ENCODE measurements at places on chromosomes 1 and 21.
A peak's percentile ranks its signal among the peaks of the same experiment; 100 is the strongest.

DNA sequence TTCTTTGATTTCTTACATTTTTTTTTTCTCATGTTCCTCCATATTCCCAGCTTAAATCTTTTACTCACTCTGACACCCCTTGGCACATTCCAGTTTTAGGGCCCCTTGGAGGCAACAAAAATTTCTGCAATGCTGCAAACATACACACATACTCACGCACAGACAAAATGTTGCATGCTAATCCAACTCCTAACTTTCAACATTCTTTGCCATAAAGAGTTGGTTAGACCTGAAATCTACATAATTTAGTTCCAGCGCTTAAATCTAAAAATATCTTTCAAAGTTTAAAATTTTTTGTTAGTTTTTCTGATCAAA, 103.9 kb downstream of the PTPN14 start:
- DNase-seq, result no peak

GRCh38 chr1:18351735-18352134, 129.0 kb upstream of the KLHDC7A start:
- no peak for DNase-seq

DNA sequence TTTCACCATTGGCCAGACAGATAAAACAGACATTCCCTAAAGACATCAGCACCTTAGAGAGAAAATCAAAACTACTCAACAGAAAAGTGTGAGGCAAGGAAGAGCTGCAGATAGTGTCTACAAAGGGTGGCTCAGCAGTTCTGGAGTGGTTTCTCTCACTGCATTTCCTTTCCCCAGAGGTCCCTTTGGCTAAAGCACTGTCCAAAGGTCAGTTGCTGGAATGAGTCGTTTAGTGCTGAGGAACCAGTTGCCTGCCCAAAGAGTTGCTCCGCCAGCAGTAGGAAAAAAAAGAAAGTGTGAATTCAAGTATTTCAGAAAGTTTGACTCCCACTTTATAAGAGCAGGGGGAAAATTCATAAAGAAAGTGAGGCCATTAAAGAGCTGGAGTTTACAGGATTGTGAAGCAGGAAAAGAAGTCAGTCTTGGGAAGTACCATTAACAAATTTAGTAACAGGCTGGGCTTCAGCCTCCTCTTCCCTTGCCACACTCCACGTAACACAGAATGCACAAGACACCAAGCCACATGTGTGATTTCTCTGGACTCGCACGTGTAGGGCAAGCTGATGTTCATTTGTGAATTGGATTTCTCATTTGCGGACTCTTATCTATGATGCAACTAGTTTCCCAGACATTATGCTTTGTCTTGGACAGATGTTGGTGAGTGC, 122.2 kb downstream of the RUNX1 start:
- no peak for DNase-seq

GRCh38 chr1:240820816-240821215, 208.9 kb upstream of the GREM2 start:
- DNase-seq, result no peak

DNA sequence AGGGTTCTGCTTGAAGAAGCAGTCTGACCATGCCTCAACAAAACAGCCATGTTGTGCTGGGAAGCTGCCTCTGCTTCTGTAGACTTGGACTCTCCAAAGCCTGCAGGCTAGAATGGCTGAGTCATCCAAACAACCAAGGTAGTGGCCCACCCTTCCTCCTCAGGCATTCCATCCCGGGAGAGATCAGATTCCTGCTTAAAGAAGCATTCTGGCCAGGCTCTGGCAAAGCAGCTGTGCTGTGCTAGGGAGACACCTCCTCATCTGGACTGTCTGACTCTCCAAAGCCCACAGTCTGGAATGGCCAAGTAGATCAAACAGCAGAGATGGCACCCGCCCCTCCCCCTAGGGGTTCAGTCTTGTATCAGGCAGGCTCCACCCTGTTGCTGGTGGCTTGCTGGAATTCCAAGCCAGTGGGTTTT, 38.3 kb upstream of the F3 start:
- peak; percentile 22 for DNase-seq

DNA sequence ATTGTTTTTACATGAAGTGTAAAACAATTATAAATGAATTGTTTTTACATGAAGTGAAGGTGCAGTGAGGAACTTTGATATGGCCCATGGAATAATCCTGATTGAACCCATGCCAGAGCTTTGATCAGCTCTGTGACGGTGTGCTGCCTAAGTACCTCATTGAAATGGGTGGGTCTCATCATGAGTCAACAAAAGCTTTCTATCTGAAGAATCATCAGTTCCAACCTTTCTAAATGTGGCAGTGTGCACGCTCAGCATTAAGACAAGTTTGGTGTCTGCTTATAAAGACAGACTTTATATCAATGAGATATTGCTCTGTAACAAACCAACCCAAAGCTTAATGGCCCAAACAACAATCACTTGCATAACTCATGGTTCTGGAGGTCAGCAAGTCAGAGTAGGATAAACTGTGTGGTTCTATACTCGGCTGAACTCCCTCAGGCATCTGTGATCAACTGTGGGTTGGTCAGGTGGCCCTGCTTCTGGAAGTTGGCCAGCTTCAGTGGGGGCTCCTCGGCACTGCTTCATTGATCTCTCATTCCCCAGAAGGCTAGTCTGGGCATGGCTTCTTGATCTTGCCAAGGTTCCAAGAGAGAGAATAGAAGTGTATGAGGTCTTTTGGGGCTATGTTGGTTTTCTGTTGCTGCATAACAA, 258.0 kb downstream of the LTN1 start:
- no peak for DNase-seq

DNA sequence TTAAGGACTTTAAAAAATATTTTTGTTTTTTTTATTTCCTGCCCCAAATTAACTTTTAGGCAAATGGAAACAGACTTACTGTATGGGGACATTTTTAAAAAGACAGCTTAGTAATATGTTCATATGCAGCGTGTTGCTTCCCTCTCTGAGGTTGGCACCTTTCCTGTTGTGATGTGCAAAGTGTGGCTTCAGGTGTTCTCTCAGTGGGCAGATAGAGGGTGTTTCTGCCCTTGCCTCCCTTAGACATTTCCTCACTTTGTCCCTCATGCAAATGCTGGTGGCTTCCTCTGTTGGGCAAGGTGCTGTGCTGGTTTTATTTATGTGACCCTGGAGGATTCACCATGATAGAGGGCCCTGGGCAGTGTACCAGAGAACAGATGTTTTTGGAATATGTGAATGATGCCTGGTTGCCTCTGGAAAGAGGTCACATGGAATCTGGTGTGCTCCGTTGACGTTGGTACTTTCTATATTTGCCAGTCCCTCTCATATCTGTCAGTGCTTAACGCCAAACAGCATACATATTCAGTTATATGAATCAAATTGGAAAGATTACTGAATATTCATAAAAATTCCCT, 123.5 kb downstream of the PATJ start:
- no peak for DNase-seq

DNA sequence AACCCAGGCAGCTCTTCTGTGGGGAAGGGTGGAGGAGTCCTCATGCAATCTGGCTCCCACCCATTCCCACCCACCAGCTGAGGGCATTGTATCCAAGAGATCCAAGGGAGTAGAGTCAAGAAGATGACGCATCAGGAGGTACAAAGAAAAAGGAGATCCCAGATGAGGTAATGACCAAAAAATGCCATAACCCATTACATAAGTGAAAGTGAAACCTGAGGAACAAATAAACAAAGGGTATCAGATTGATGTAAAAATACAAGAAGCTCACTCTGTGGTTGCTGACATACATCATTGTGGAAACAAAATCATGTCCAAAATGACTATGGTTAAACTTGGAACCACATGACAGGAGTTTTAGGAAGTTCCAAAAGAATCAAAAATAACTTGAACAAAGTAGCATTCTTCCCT, 42.5 kb downstream of the CCN1 start:
- peak; percentile 77 for DNase-seq

- no peak for DNase-seq
Observed at GRCh38 chr1:41481109-41481775, 3.2 kb downstream of the EDN2 start.

GRCh38 chr1:176178316-176178715, 28.8 kb downstream of the COP1 start:
- no peak for DNase-seq

DNA sequence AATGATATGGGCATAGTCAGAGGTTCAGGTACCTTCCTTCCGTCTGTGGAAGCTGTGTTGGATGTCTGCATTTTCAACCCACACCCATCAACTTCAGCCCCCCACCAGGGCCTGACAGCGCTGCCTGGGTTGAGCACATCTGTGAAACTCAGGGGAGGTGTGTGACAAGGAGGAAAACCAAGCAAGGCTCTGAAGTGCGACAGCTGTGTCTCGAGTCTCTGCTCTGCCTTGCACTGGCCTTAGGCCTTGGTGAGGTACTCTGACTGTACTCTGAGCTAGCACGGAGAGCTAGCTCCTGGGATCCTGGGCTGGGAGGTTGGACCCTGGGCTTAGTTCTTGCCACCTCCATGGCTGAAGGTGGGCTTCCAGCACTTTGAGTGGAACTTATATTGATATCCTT, 9.1 kb downstream of the VANGL2 start:
- no peak for DNase-seq

GRCh38 chr1:201483373-201483949, 14.5 kb upstream of the PHLDA3 start:
- DNase-seq, result no peak

- DNase-seq, result no peak
Observed at GRCh38 chr1:42302034-42302433, 33.0 kb downstream of the FOXJ3 start.

- DNase-seq, result no peak
Observed at GRCh38 chr1:46194641-46195193, 3.5 kb downstream of the POMGNT1 start.

GRCh38 chr1:192861860-192862259, 53.0 kb downstream of the RGS2 start:
- no peak for DNase-seq

DNA sequence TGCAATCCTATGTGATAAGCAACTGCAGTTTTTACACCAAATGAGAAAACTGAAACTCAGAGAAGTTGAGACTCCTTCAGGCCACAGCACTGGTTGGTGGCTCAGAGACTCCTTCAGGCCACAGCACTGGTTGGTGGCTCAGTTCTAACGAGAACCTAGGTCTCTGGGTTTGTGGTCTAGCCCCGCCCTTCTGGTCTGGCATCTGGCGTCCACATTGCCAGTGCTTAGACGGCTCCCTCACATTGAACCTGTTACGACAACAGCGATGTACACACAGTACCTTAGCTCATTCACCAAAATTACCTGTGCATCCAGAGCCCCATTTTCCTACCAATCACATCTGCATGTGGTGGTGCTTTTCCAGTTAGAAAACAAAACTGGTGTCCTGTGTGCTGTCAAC, 66.1 kb downstream of the NID1 start:
- no peak for DNase-seq

- DNase-seq, result no peak
Observed at GRCh38 chr1:53406551-53407235, 52.5 kb upstream of the DMRTB1 start.

DNA sequence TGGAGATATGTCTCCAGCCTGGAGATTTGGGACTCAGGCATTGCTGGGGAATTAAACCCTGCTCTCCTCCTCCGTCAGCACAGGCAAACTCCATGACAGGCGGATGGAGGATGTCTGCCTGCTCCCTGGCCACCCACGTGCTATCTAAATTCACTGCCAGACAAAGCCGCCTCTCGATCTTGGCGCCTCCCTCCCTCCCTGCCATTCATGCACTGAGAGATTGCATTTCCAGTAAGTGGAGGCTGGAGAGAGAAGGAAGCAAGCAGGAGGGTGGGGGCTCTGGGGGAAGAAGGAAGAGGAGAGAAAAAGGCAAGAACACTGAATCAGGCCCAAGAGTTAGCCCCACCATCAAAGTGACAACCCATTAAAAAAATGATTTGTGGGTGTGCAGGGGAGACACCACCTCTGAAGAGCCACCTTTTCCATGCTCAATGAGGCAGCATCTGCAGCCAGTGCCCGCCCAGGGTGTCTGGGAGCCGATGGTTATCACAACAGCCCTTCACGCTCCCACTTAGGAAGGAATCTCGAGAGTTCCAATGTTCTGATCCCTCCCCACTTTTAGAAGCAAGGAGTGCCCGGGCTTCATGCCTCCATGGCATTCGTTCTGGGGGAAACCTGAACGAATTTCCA, 183.0 kb downstream of the HIVEP3 start:
- peak; percentile 20 for DNase-seq

DNA sequence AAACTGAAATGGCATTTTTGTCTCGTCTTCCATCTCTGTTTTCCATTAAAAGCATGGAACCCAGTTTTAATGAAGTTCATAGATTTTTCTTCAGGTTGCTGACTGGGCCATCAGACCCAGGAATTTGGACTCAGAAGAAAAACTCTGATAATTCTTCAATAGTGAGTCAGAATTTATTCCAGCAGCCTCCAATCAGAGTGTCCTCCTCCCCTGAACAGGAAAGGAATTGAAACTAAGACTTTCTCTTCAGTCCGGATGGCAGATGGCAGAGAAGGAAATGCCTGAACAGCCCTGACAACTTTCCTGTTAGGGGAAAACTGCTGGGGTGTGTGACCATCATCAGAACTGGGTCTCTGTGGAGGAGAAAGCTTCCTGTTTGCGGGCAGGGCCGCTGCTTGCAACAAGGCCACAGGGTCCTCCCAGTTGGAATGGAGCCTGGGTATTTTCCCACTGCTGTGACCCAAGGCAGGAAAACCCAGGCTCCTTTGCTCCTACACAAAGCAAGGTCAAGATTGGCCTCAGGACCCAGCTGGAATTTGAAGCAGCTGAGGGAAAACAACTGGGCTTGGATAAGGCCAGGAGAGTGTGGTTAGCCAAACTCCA, 20.7 kb downstream of the CD34 start:
- DNase-seq, result no peak

- peak; percentile 79 for DNase-seq
Observed at GRCh38 chr1:236623371-236624166, 19.3 kb upstream of the HEATR1 start.

DNA sequence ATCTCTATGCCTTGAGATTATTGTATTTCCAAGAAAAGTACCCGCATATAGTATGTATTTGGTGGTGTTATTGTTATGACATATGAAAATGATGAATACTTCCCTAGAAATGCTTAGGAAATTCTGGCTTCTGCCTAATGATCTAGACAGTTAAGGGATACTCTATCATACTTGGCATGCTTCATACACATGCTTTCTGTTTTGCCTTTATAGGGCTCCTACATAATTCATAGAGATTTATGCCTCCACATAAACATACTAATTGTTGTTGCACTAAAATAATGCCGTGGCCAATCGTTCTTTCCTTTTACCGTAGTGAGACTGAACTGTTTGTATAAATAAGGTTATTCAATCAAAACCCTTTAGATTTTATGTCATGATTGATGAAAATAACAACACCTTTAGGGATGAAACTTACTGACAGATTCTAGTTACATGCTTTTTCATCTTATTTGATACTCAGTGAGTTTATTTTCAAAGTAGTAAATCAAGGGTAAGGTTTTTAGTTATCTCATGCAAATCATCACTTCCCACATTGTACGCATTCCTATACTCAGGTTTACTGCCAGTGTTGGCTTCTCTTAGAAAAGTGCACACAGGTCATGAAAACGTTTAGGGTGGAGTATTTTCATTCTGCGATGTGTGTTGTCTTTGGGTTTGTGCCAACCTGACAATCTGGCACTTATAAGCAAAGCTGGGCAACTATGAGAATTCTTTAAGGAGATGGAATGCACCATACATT, 40.5 kb upstream of the SCYL3 start:
- no peak for DNase-seq

GRCh38 chr1:231337043-231337471, 595 bp downstream of the EXOC8 start:
- no peak for DNase-seq

GRCh38 chr1:209876078-209876800, 48.5 kb downstream of the UTP25 start:
- DNase-seq, result no peak

GRCh38 chr1:224168859-224169380, 14.1 kb upstream of the DEGS1 start:
- no peak for DNase-seq
